ENCODE measurements at places on chromosomes 4 and X. TPM values are rescaled to one million over a fixed set of nuclear protein-coding genes. Genes with fewer than 3 reads are reported as not detected.
A peak's percentile ranks its signal among the peaks of the same experiment; 100 is the strongest.

Gene PRR32
- not detected for total RNA-seq

Gene HSPA4L
- 7.7 TPM for total RNA-seq

Gene WAS
- 5.2 TPM for total RNA-seq

Gene SMIM20
- 36.2 TPM for total RNA-seq

GRCh38 chr4:179196511-179196910, 1754.3 kb upstream of the AGA start:
- no peak for DNase-seq
- no peak overlapping the region for H3K4me3 ChIP-seq
- no peak overlapping the region for H3K27ac ChIP-seq

DNA sequence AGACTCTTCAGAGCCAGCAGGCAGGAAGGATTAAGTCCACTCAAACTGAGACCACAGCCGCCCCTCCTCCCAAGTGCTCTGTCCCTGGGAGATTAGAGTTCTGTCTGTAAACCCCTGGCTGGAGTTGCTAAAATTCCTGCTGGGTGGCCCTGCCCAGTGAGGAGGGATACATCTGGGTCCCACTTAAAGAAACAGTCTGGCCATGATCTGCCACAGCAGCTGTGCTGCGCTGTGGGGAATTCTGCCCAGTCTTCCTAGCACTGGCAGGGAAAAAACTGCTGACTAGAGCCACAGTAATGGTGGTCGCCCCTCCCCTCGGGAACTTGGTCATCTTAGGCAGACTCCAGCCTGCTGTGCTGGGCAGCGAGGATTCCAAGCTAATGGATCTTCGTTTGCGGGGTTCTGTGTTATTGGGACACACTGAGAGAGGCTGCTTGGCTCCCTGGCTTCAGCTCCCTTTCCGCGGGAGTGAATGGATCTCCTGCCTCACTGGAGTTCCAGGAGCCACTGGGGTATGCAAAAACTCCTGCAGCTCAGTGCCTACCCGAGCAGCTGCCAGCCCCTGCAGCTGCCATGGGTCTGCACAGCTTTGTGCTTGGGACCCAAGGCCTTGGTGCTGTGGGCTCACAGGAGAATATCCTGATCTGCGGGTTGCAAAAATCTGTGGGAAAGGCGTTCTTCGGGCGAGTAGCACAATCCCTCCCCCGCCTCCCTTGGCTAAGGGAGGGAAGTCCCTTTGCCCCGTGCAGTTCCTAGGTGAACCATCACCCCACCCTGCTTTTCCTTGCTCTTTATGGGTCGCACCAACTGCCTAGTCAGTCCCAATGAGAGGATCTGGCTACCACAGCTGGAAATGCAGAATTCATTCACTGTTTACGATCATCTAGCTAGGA, 15.7 kb downstream of the ZXDB start:
- H3K4me3 ChIP-seq = no peak overlapping the region
- no peaks in the 10 kb centered on the region for H3K36me3 ChIP-seq
- DNase-seq = no peak
- H3K27me3 ChIP-seq = no peaks in the 10 kb centered on the region
- H3K27ac ChIP-seq = no peak overlapping the region

- H3K4me1 ChIP-seq = no peaks in the 10 kb centered on the region
- no peak overlapping the region for H3K27ac ChIP-seq
- DNase-seq = no peak
- H3K36me3 ChIP-seq = no peaks in the 10 kb centered on the region
- no peaks in the 10 kb centered on the region for H3K27me3 ChIP-seq
Measured at GRCh38 chrX:84932814-84933213, 70.9 kb upstream of the APOOL start.

DNA sequence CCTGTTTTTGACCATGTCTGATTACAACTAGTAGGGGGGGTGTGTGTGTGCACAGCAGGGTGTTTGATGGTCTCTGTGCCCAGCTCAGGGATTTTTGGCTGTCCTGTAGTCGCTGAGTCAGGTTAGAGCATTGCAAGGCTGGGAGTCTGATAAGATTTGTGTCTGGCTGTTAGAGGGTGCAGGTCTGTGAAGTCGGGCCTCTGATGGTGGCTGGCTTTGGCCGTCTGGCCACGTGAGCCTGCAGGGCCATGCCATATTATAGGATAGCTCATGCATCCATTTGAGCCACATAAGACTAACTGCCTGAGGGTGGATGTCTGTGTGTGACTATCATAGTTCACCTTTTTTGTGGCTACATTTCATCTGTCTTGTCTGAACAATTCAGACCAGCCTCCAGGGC, 4.9 kb downstream of the PORCN start:
- H3K36me3 ChIP-seq = no peaks in the 10 kb centered on the region
- no peaks in the 10 kb centered on the region for H3K27me3 ChIP-seq
- no peak overlapping the region for H3K4me3 ChIP-seq
- H3K4me1 ChIP-seq = peaks cover 9% of the 10 kb centered on the region
- no peak for DNase-seq

DNA sequence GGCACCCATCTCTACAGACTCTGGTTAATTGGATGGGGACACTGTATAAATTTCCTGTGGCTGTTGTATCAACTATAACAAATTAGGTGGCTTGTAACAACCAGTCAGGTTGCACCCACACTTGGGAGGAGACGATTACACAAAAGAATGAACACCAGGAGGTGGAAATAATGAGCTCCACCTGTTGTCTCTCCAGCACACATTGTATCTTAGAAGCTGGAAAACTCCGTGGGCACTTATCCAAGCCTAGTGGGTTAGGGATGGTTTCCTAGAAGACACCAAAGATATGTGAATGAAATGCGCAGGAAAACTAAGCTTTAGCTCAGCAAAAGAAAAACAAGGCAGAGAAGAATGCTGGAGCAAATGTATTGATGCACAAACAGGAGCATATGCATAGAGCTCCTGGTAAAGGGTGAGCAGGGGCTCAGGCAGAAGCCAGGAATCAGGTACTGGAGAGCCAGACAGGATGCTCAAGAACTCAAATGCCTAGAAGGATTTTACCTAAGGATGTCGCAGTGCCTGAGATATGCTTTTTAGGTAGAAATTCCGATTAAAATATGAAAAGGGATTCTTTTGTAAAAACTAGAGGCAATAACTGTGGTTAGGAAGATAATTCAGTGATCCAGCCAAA, 111.7 kb downstream of the GALNTL6 start:
- no peaks in the 10 kb centered on the region for H3K36me3 ChIP-seq
- H3K27me3 ChIP-seq = no peaks in the 10 kb centered on the region
- H3K4me1 ChIP-seq = no peaks in the 10 kb centered on the region
- no peak for DNase-seq

DNA sequence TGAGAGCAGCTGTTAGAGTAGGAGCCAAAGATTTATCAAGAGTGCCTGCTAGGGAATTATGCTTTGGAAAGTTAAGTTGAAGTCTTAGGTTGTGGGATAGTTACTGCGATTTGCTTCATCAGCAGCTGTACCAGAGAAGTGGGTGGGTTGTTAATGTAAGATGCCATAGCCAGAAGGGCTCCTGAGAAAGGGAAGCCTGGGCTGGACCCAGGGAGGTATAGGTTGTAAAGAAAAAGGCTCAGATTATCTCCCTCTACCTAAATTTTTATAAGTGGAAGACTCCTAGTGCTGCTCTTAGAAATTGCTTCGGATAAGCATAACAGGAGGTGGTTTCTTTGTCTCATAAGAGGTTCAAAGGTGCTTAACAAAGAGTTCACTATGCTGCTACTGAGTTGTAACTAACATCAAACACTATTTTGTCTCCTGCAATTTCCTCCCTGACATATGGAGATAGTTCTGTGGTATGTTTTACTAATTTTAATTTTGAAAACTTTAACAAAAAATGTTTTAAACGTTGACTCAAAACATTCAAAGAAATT, 356.9 kb downstream of the DTHD1 start:
- H3K27ac ChIP-seq = no peak overlapping the region
- H3K4me3 ChIP-seq = no peak overlapping the region
- no peak for DNase-seq
- H3K27me3 ChIP-seq = no peaks in the 10 kb centered on the region
- no peaks in the 10 kb centered on the region for H3K36me3 ChIP-seq
- H3K4me1 ChIP-seq = no peaks in the 10 kb centered on the region

- H3K4me1 ChIP-seq = peaks cover 32% of the 10 kb centered on the region
- H3K27ac ChIP-seq = peak overlapping the region; percentile 66
- peak overlapping the region; percentile 18 for H3K4me3 ChIP-seq
Measured at GRCh38 chr4:37909332-37910090, 18.6 kb downstream of the TBC1D1 start.

DNA sequence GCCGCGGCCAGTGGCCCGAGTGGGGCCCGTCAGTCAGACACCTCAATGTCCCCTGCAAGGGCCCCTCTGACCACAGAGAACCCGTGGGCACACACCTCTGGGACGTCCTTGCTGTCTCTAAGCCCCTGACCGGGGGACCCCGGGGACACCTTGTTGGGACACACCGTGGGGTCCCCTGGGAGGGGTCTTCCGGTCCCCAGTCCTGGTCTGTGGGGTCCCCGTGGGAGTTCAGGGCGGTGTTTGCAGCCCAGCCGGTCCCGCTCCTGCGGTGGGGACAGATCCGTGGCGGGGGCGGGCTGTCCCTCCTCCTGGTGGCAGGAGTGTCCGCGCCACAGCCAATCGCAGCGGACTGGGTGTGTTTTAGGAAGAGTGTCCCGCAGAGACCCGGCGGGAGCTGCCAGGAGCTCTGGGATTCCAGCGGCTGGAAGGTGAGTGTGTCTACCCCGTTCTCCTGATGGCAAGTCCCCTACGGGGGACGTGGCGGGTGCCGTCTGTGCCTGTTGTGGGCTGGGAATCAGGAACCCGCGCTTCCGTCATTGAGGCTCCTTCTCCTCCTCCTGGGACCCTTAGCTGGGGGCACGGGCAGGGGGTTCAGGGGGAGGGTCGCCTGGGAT, 5.1 kb upstream of the PLCXD1 start:
- peaks cover 19% of the 10 kb centered on the region for H3K4me1 ChIP-seq
- H3K36me3 ChIP-seq = no peaks in the 10 kb centered on the region
- H3K27ac ChIP-seq = peak overlapping the region; percentile 51

DNA sequence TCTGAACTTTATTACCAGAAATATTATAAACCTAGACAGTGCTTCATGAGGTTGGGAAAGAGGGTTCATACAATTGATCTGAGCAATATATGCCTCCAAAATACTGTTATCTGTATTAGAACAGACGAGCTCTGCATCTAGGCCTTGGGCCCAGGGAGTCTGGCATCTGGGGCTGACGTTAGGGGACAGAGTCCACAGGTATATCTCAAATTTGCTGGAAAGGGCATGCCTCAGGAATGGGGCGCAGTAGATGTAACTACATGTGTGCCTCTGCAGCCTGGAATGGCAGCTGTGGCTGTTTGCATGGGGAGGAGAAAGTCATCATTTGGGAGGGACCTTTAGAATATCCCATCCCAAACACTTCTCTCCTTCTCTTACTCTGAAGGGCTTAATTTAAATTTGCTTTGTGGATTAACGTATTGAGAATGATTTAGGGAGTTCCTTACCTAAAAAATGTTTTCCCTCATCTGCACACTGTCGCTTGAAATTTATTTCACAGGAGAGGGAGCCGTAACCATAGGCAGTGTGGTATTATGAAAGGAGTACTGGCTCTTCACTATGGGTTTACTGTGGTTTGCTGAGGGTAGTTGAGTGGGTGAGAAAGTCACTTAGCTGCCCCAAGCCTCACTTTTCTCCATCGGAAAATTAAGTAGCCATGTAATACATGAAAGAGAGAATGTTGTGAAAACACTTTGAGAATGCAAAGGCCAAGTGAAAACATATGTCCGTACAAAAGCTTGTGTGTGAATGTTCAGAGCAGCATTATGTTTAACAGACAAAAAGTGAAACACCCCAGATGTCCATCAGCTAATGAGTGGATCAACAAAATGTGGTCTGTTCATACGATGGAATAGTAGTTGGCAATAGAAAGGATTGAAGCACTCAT, 5.9 kb downstream of the ADD1 start:
- H3K4me1 ChIP-seq = peaks cover 81% of the 10 kb centered on the region
- no peak overlapping the region for H3K4me3 ChIP-seq
- H3K27me3 ChIP-seq = no peaks in the 10 kb centered on the region

DNA sequence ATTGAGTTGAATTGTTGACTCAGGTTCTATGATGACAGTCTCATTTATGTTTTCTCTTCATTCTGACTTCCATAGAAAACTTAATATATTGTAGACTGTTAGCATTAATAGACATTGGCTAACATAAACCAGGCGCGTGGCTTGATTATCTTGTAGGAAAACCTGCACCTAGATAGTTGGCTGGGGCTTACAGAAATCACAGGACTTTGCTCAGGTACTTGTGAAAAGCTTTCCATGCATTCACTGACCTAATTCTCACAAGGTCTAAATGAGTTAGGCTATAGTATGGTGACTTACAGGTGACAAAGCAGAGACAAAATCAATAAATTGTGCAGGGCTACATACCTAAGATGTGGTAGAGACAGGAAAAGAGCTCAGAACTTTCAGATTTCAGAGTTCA, 212.8 kb downstream of the GPAT3 start:
- H3K4me1 ChIP-seq = no peaks in the 10 kb centered on the region
- H3K4me3 ChIP-seq = no peak overlapping the region
- no peak for DNase-seq
- no peaks in the 10 kb centered on the region for H3K36me3 ChIP-seq
- H3K27ac ChIP-seq = no peak overlapping the region
- no peaks in the 10 kb centered on the region for H3K27me3 ChIP-seq

GRCh38 chrX:155966876-155967275, 30.6 kb upstream of the IL9R start:
- no peak for DNase-seq
- H3K36me3 ChIP-seq = no peaks in the 10 kb centered on the region
- no peaks in the 10 kb centered on the region for H3K4me1 ChIP-seq
- no peak overlapping the region for H3K4me3 ChIP-seq
- H3K27ac ChIP-seq = no peak overlapping the region
- H3K27me3 ChIP-seq = peaks cover 4% of the 10 kb centered on the region

DNA sequence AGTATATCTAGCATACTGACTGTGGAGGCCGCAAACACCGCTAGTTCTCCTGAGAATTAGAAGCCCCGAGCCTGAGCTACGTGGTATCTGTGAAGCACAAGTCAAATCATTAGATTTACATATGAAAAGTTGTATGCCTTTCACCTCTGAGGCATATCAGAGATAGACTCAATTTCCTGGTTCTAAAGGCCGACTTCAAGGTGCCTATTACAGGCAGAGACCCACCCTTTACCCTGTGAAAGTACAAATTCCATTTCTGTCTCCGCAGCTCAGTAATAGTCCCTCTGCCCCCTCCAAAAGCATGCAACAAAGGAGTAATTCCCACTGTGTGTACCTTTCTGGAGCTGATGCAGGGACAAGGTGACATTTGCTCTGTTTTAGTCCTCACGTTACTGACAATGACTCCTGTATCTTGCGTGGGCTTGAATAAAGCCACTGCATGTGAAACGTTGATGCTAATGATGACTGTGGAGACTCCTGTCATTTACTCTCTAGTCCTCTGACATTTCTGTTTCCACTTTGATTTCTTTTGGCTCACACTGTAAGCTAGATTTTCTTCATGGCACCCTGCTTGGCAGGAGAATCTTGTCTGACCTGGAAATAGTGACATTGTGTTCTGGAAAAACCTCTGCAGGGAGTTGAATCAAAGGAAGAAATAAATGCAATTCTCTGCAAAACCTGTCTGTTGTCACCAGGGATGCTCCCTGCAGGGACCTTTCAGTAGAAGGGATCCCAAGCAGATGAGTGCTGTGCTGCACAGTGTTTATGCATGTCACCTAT, 273.2 kb upstream of the EMCN start:
- no peak overlapping the region for H3K27ac ChIP-seq
- H3K4me1 ChIP-seq = no peaks in the 10 kb centered on the region
- H3K27me3 ChIP-seq = no peaks in the 10 kb centered on the region
- no peak for DNase-seq

- H3K36me3 ChIP-seq = no peaks in the 10 kb centered on the region
- no peaks in the 10 kb centered on the region for H3K4me1 ChIP-seq
- no peak overlapping the region for H3K4me3 ChIP-seq
- no peak overlapping the region for H3K27ac ChIP-seq
- DNase-seq = no peak
Measured at GRCh38 chrX:148540671-148541583, 40.5 kb downstream of the AFF2 start.
